ENCODE measurements at places on chromosomes 4 and X. TPM values are rescaled to one million over a fixed set of nuclear protein-coding genes. Genes with fewer than 3 reads are reported as not detected.
A peak's percentile ranks its signal among the peaks of the same experiment; 100 is the strongest.

DNA sequence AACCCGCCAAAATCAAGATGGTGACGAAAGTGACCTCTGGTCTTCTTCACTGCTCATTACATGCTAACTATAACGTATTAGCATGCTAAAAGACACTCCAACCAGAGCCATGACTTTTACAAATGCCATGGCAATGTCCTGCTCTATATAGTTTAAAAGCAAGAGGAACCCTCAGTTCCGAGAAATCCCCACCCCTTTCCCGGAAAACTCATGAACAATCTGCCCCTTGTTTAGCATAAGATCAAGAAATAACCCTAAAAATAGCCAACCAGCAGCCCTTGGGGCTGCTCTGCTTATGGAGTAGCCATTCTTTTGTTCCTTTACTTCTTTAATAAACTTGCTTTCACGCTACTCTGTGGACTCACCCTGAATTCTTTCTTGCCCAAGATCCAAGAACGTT, 463.5 kb upstream of the FAM241A start:
- DNase-seq, result no peak

The EIF2S3 gene
- total RNA-seq, result 256 TPM

GRCh38 chr4:1245481-1246051, 3.4 kb downstream of the CTBP1 start:
- DNase-seq, result no peak

The CCDC158 gene
- under 0.01 TPM for total RNA-seq

The NOX1 gene
- under 0.01 TPM for total RNA-seq

The PHEX gene
- 0.43 TPM for total RNA-seq

GRCh38 chr4:53044651-53044960, 182.5 kb downstream of the RASL11B start:
- no peak for DNase-seq

The UGT2A3 gene
- not detected for total RNA-seq

DNA sequence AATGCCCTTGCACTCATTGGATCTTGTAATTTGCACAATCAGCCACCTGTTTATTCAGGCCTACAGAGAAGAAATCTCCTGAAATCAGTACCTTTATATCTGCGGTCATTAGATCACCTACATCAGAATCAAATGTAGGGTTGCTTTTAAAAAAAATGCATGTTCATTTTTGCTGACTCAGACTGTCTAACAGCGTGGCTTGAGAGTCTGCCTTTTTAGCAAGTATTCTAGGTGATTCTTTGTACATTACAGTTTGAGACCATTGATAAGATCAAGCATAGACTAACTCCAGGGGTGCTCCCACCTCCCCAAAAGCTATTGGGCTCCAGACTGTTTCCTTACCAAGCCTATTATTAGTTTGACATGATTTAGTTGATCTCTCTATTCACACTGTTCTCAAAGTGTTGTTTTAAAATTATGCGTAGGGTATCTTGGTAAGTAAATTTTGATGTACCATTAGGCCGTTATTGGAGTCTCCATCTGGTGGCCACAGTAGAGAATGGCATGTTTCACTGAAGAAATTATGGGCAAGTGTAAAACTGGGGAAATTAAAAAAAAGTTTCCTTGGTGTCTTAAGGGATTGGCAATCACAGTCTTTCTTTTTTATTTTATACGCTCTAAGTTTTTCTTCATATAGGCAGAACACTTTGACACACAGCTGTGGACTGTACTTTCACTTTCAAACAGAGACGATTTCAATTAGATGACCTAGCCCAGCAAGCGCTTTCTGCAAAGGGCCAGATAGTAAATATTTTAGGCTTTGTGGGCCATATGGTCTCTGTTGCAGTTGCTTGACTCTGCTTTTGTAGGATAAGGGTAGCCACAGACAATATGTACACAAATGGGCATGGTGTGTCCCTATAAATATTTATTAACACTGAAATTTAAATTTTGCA, 33.7 kb upstream of the MSL3 start:
- peak; percentile 48 for DNase-seq

DNA sequence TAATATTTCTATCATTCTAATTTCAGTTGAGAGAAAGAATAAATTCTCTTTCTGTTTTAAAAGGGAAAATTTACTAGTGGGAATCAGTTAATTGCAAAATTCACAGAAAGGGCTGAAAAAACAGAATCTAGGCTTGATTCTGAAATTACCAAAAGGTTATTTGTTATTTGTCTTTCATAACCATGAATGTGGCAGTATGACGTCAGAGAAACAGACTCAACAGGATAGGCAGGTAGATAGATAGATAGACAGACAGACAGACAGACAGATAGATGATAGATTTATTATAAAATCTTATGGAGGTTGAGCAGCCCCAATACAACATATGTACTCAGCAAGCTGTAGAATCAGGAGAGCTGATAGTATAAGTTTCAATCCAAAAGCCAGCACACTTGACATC, 311.0 kb downstream of the ADAM29 start:
- no peak for DNase-seq

The XAGE3 gene
- not detected for total RNA-seq

The BBS7 gene
- 29.4 TPM for total RNA-seq

The BEX5 gene
- not detected for total RNA-seq

DNA sequence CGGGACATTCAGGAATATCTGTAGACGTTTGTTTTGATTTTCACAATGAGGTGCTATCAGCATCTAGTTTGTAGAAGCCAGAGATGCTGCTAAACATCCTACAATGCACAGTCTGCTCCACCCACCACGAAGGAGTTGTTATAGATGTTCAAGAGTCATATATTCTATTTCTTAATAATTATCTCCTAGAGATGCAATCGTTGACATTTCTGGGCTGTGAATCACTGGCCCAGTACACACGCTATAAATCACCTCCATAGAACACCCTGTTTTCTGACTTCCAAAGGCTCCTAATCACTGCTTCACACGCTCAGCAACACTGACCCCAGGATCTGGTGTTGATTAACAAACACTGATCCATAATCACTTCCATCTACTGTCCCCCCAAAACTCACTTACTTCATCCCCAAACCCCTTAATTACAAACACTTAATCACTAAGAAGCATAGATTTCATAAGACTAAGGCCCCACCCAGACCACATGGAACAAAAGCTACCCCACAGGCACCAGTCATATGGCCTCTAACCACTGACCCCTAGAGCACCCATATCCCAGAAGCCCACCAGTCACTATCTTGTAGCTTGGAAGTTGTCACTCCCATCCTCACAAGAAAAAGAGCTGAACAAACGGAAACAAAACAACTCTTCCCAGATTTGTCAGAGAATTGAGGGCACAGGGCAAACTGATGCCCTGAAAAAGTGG, 31.7 kb upstream of the ZNF41 start:
- DNase-seq, result peak; percentile 89
